ENCODE measurements at places on chromosomes 5 and 9.
A peak's percentile ranks its signal among the peaks of the same experiment; 100 is the strongest.

- no peak for DNase-seq
- H3K27me3 ChIP-seq = no peaks in the 10 kb centered on the region
- no peaks in the 10 kb centered on the region for H3K36me3 ChIP-seq
- no peak overlapping the region for H3K4me3 ChIP-seq
- H3K27ac ChIP-seq = no peak overlapping the region
These were observed 71.2 kb downstream of the CFAP77 start for GRCh38 chr9:132481053-132481849.

DNA sequence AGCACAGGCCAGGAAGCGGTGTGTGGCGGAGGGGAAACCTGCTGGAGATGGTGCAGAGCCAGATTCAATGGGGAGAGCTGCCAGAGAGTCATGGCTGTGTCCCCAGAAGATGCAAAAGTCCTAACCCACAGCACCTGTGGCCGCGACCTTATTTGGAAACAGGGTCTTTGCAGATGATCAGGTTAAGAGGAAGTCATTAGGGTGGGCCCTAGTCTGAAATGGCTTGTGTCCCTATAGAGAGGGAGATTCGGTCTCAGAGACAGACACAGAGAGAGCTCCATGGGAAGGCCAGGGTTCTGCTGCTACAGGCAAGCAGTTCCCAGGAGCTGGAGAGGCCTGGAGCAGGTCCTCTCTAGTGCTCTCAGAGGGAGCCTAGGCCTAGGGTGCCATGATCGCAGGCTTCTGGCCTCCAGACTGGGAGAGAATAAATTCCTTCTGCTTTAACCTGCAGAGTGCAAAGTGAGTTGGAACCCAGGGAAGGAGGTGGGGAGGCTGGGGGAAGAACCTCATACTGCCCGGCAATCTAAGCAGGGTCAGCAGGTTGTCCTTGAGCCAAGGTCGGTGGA, 1.9 kb upstream of the LPCAT1 start:
- no peaks in the 10 kb centered on the region for H3K36me3 ChIP-seq
- no peaks in the 10 kb centered on the region for H3K27me3 ChIP-seq
- peaks cover 17% of the 10 kb centered on the region for H3K4me1 ChIP-seq
- DNase-seq = peak; percentile 11
- no peak overlapping the region for H3K27ac ChIP-seq
- no peak overlapping the region for H3K4me3 ChIP-seq

DNA sequence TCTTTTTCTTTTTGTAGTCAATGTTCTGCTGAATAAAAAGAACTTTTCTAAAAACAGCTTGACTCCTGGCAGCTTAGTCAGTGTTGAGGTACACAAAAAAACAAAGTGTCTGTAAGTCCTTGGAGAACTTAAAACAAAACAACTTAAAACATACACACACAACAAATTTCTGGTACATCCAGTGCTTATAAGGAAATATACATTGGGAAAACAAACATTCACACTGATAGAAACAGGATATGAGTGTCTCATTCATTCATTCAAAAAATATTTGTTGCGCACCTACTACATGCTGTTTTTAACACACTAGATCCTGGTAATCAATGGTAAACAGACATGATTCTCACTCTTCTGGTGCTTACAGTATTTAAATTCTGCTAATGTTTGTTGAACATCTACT, 27.4 kb upstream of the MEGF9 start:
- no peak for DNase-seq
- no peaks in the 10 kb centered on the region for H3K36me3 ChIP-seq
- no peaks in the 10 kb centered on the region for H3K27me3 ChIP-seq
- no peaks in the 10 kb centered on the region for H3K4me1 ChIP-seq
- no peak overlapping the region for H3K4me3 ChIP-seq

DNA sequence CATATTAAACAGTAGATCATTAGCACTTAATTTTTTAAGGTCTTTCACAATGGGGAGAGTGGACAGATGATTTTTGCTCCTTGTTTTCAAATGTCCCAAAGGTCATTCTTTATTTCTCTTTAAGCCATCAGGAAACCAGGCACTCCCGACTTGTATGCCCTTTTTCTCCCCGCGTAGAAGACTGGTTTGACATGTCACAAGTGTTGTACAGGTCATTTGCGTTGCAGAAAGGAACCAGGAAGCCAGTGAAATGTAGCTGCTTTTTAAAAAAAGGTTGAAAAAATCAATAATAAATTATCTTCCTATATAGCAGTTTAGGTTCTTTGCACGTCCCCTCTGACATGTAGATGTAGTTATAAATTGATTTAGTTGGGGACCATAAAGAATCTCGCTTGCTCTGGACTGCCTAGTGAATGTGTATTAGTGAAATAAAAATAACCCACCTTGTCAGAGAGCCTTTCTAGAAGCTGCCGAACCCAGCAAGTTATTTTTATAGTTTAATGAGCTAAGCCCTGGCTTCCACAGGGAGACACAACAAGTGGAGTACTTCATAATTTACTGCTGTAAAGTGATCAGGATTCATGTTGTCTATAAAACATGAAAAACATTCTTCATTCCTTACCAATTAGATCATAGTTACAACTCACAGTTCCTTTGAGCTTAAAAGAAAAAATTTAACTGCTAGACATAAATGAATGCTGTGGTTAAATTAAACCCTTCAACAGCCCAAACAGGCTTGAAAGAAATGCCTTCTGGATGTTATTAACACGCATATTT, 404.6 kb downstream of the CSNK1G3 start:
- no peaks in the 10 kb centered on the region for H3K36me3 ChIP-seq
- DNase-seq = no peak
- no peaks in the 10 kb centered on the region for H3K27me3 ChIP-seq
- no peak overlapping the region for H3K27ac ChIP-seq
- H3K4me1 ChIP-seq = no peaks in the 10 kb centered on the region

DNA sequence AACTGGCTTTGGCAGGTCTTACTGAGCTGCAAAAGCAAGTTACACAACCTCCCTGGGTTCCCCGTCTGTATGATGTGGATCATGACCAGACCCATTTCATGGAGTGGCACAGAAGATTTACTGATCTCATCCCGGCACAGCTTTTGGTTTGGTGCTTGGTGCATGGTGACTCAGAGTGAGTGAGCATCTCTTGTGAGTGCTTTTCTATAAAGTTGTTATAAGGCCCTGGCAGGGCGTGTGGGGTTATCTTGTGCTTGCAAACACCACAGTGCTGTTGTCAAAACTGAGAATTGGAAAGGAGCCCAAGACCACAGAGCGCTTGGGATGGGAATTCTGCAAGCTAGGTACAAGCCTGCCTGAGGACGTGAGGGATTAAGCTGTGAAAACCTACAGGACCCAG, 425.2 kb downstream of the GADD45G start:
- no peak overlapping the region for H3K27ac ChIP-seq
- no peak overlapping the region for H3K4me3 ChIP-seq

DNA sequence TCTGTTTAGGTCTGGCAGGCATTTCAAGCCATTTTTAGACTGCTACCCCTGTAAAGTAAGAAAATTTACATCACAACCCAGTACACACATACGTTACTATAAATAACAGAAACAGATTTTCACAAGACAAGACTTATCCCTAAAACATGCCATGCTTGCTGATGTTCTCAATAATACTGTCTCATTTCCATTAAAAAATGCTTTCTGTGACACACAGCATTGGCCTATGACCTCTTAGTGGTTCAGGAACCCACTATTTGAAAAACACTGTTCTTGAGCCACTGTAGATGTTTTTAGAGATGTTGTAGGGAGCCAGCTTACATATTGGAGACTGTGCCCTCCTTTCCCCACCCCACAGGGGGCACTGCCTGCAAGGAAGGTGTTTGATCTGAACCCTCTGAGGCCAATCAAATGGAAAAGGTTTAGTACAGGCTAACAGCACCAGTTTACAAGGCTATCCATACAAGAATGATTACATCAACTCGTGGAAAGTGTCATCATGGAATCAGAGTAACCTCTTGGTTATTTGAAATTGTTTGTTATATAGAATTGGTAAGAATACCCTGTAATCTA, 30.8 kb downstream of the ZSWIM6 start:
- H3K27me3 ChIP-seq = no peaks in the 10 kb centered on the region
- H3K4me3 ChIP-seq = no peak overlapping the region
- no peak for DNase-seq
- no peaks in the 10 kb centered on the region for H3K4me1 ChIP-seq
- H3K27ac ChIP-seq = no peak overlapping the region
- H3K36me3 ChIP-seq = no peaks in the 10 kb centered on the region

- H3K4me3 ChIP-seq = no peak overlapping the region
- H3K4me1 ChIP-seq = no peaks in the 10 kb centered on the region
- DNase-seq = no peak
- no peak overlapping the region for H3K27ac ChIP-seq
- H3K27me3 ChIP-seq = no peaks in the 10 kb centered on the region
- no peaks in the 10 kb centered on the region for H3K36me3 ChIP-seq
These were observed 18.2 kb downstream of the C9orf153 start for GRCh38 chr9:86241216-86241615.

DNA sequence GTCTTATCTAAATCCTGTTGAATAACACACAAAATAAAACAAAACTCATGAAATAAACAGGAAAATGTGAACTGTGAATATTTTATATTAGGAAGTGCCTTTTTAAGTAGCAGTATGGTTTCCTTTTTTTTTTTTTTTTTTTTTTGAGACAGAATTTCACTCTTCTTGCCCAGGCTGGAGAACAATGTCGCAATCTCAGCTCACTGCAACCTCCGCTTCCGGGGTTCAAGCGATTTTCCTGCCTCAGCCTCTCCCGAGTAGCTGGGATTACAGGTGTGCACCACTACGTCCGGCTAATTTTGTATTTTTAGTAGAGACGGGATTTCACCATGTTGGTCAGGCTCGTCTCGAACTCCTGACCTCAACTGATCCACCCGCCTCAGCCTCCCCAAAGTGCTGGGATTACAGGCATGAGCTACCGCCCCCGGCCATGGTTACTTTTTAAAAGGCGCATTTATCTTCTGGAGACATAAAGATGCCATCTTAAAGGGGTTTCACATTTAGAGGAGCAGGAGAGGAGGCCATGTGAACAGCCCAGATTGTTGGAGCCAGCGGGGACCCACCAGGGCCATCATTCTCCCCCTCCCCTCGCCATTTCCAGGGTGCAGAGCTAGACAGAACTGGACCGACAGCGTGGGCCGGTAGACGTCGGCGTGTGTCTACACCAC, 64.1 kb downstream of the ROR2 start:
- no peak overlapping the region for H3K4me3 ChIP-seq
- DNase-seq = no peak
- H3K4me1 ChIP-seq = peaks cover 11% of the 10 kb centered on the region
- no peak overlapping the region for H3K27ac ChIP-seq
- H3K36me3 ChIP-seq = no peaks in the 10 kb centered on the region

- H3K36me3 ChIP-seq = no peaks in the 10 kb centered on the region
- H3K4me3 ChIP-seq = no peak overlapping the region
- no peak overlapping the region for H3K27ac ChIP-seq
- H3K4me1 ChIP-seq = no peaks in the 10 kb centered on the region
- no peaks in the 10 kb centered on the region for H3K27me3 ChIP-seq
These were observed 40.0 kb downstream of the AMBP start for GRCh38 chr9:114037961-114038723.

DNA sequence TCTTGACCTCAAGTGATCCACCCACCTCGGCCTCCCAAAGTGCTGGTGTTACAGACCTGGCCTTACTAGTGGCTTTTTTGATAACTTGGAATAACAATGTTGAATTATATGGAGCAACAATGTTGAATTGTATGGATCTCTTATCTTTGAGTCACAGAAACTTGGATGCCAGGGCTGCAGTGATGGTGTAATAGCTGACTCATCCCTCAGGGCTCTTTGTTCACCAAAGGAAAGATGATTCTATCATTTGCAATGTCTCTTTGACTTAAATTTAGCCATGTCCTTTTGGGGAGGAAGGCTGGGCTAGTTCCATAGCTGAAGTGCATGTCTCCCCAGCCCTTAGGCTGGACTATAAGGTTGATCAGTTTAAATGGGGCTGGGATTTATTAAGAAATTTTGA, 172.3 kb downstream of the PDZD2 start:
- peaks cover 3% of the 10 kb centered on the region for H3K4me1 ChIP-seq
- DNase-seq = peak; percentile 60
- no peaks in the 10 kb centered on the region for H3K36me3 ChIP-seq
- no peak overlapping the region for H3K4me3 ChIP-seq
- no peaks in the 10 kb centered on the region for H3K27me3 ChIP-seq
- no peak overlapping the region for H3K27ac ChIP-seq

DNA sequence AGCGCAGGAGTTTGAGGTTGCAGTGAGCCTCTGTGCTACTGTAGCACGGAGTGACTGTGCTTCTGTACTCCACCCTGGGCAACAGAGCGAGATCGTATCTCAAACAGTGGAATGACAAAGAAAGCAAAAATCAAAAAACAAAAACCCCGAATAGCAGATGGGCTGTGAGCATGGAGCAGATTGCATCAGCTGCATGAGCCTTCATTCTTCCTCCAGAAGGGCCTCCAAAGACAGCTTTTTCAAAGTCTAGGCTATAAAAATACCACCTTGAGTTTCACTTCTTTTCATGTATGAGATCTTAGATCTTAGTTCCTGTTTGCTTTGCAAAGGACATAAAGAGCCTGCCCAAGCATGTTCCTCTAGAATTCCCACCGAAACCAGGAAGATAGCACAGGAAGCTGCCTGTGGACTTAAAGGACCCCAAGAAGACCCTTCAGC, 15.0 kb upstream of the HSPB3 start:
- no peaks in the 10 kb centered on the region for H3K4me1 ChIP-seq
- H3K36me3 ChIP-seq = no peaks in the 10 kb centered on the region
- DNase-seq = no peak
- no peak overlapping the region for H3K4me3 ChIP-seq
- no peaks in the 10 kb centered on the region for H3K27me3 ChIP-seq

GRCh38 chr9:38224941-38225340, 155.9 kb upstream of the SHB start:
- no peaks in the 10 kb centered on the region for H3K4me1 ChIP-seq
- no peak overlapping the region for H3K27ac ChIP-seq
- no peak for DNase-seq
- no peaks in the 10 kb centered on the region for H3K36me3 ChIP-seq

- DNase-seq = no peak
- H3K4me3 ChIP-seq = no peak overlapping the region
- no peaks in the 10 kb centered on the region for H3K4me1 ChIP-seq
- no peaks in the 10 kb centered on the region for H3K36me3 ChIP-seq
- no peak overlapping the region for H3K27ac ChIP-seq
These were observed 17.1 kb upstream of the APC start for GRCh38 chr5:112720576-112720975.

DNA sequence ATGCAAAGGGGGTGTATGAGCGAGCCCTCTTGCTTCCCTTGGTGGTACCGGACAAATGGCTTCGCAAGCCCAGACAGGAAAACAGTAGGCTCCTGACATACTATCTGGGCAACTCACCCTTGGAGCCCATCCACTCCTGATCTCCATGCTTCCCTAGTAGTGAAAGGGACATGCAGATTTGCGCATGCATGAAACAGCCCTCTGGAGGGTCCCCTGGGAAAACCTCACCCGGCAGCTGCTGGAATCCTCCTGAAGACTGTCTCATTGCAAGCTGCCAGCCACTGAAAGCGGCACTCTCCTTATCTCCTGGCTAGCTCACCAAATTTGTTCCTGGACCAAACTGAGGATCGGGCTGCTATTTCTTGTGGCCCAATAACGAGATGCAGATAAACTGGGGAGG, 10.2 kb downstream of the ZNF169 start:
- no peaks in the 10 kb centered on the region for H3K36me3 ChIP-seq
- DNase-seq = no peak
- H3K27ac ChIP-seq = no peak overlapping the region
- no peak overlapping the region for H3K4me3 ChIP-seq
- H3K27me3 ChIP-seq = no peaks in the 10 kb centered on the region

All from testis (tissue), 5 donors.